ENCODE measurements at places on chromosomes 12 and 14. TPM values are rescaled to one million over a fixed set of nuclear protein-coding genes. Genes with fewer than 3 reads are reported as not detected.

Gene TDRD9
- polyA plus RNA-seq, result 2.4 TPM

DNA sequence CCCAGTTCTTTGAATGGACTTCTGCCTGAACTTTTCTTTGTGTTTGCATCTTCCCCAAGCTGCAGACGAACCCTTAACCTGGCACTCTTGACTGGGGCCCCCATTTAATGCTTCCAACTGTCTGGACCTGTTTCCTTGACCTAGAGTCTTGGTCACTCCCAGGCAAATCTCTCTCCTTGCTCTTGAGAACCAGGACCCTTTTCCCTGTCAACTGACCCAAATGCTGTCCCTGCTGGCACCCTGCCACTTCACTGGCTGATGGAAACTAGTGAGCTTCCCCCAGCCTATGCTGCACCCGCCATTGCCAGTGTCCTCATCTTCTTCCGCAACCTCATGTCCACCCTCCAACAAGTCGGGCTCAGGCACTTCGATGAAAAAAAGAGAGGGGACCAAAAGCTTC is 79.5 kb downstream of the PRIMA1 start:
- no peaks in the 10 kb centered on the region for H3K27me3 ChIP-seq
- H3K36me3 ChIP-seq, result no peaks in the 10 kb centered on the region
- no peak overlapping the region for H3K27ac ChIP-seq
- DNase-seq, result no peak
- H3K4me3 ChIP-seq, result no peak overlapping the region

GRCh38 chr12:39873065-39873464 is 232.8 kb downstream of the SLC2A13 start:
- H3K4me1 ChIP-seq, result no peaks in the 10 kb centered on the region
- no peak overlapping the region for H3K27ac ChIP-seq
- no peaks in the 10 kb centered on the region for H3K36me3 ChIP-seq

- no peaks in the 10 kb centered on the region for H3K36me3 ChIP-seq
- no peak overlapping the region for H3K4me3 ChIP-seq
- H3K27ac ChIP-seq, result no peak overlapping the region
- DNase-seq, result no peak
- no peaks in the 10 kb centered on the region for H3K27me3 ChIP-seq
These were observed 428.2 kb downstream of the ATP23 start for GRCh38 chr12:58369576-58369975.

DNA sequence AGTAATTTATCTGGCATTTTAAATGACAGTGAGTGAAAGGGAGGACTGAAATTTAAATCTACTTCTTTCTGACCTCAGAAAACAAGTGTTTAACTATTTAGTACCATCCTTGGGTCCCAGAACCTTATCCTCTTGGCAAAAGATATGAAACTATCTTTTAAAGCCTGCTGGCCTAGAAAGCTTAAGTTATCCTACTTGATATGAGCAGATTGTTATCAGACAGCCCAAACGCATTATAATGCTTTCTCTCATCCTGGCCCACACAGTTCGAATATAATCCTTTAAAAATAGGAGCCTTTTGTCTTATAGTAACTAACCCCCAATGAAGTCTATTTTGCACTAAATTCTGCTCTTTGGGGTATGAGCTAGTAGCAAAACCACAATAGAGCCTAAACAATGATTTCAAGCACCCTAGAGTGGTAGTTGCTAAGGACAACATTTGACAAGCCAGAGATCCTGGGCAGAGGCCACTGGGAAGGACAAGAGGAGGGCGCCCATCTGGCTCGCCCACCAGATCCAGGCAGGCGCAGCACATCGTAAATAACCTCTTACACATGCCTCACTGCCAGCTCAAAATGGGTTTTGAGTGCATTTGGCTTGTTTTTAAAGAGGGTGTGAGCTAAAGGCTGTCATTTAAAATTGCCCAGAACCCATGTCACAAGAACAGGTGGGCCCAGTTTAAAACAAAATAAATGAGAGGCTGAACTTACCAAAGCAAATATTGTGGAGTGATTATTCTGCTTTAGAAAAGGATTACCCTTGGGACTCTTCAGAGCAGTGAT is 37.7 kb upstream of the CRY1 start:
- peak; percentile 5 for DNase-seq
- no peak overlapping the region for H3K27ac ChIP-seq
- H3K4me3 ChIP-seq, result no peak overlapping the region
- H3K27me3 ChIP-seq, result no peaks in the 10 kb centered on the region
- H3K36me3 ChIP-seq, result no peaks in the 10 kb centered on the region

- H3K4me1 ChIP-seq, result peaks cover 2% of the 10 kb centered on the region
- no peaks in the 10 kb centered on the region for H3K36me3 ChIP-seq
These were observed 11.4 kb upstream of the ART4 start for GRCh38 chr12:14854586-14855183.

- no peak overlapping the region for H3K27ac ChIP-seq
- DNase-seq, result no peak
- no peaks in the 10 kb centered on the region for H3K4me1 ChIP-seq
- no peak overlapping the region for H3K4me3 ChIP-seq
These were observed 98.1 kb downstream of the PTPRR start for GRCh38 chr12:70822412-70822811.

Gene AQP6
- polyA plus RNA-seq, result 0.03 TPM

Gene WNT1
- 0.09 TPM for polyA plus RNA-seq

- H3K36me3 ChIP-seq, result no peaks in the 10 kb centered on the region
- H3K4me3 ChIP-seq, result no peak overlapping the region
- H3K27ac ChIP-seq, result no peak overlapping the region
- H3K4me1 ChIP-seq, result no peaks in the 10 kb centered on the region
These were observed 525.1 kb upstream of the FBXO33 start for GRCh38 chr14:39957290-39957689.

GRCh38 chr12:39205969-39206368 is 237.0 kb downstream of the KIF21A start:
- no peaks in the 10 kb centered on the region for H3K27me3 ChIP-seq
- no peaks in the 10 kb centered on the region for H3K4me1 ChIP-seq
- no peak for DNase-seq

Gene B4GALNT3
- polyA plus RNA-seq, result 17.2 TPM

Gene PLEKHG3
- polyA plus RNA-seq, result 12.8 TPM

DNA sequence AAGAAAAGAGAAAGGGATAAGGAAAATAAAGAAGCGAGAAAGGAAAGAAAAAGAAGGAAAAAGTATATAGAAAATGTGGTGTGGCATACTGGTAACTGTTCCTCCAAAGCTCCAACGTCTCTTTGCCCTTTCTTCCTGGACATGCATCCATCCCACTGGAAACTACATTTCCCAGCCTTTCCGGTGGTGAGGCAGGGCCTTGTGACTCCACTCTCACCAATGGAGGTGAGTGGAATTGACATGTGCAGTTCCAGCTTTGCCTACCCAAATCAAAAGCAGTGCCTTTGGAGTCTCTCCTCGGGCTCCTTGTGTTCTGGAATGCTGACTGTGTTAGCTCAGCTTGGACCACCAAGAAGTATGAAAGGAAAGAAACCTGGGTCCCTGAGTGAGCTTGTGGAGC is 161.2 kb downstream of the KCNA5 start:
- peaks cover 5% of the 10 kb centered on the region for H3K4me1 ChIP-seq
- DNase-seq, result no peak
- no peak overlapping the region for H3K27ac ChIP-seq
- H3K36me3 ChIP-seq, result no peaks in the 10 kb centered on the region

DNA sequence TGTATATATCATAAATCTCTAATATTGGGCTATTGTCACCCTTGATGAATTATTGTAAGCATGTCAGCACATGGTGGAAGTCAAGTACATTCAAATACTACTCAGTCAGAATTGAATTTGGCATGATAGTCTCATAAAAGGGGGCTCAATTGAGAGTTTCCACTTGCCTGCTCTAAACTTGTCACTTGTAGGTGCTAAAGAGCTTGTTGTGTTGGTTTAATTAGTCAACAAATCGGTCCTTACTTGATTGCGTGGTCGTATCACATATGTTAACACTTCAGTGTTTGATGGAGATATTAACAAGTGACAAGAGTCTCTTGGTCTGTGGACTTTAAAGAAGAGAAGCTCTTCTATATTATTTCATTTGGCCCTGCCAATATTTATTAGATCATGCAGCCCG is 81.1 kb downstream of the NKX2-1 start:
- no peaks in the 10 kb centered on the region for H3K4me1 ChIP-seq
- no peaks in the 10 kb centered on the region for H3K27me3 ChIP-seq
- H3K27ac ChIP-seq, result no peak overlapping the region
- DNase-seq, result no peak
- no peaks in the 10 kb centered on the region for H3K36me3 ChIP-seq
- no peak overlapping the region for H3K4me3 ChIP-seq

DNA sequence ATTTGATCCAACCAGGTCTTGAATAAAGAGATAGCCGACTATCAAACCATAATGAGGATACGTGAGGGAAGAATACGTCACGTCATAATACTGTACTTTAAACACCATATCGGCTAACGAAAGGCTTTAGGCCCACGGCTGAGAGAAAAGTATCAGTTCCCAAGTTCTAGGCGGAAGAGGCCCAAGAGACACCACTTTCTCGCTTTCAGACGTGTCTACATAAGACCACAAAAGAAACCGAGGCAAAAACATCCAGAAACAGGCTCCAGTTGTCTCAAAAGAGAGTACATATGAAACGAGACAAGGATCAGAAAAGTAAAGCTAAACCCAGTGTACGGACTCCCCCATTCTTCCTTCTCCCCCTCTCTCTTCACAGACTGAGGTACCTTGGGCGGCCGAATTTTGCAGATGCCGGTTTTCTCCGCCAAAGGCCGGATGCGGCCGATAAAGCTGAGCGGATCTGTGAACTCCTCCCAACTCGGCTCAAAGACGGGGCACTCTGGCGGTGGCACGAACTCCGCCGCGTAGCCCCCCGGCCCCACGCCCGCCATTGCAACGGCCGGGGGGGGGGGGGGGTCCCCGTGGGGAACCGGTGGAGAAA is 479 bp downstream of the KDM5A start:
- H3K36me3 ChIP-seq, result peaks cover 8% of the 10 kb centered on the region
- H3K27me3 ChIP-seq, result no peaks in the 10 kb centered on the region
- peak overlapping the region; percentile 85 for H3K4me3 ChIP-seq
- peaks cover 6% of the 10 kb centered on the region for H3K4me1 ChIP-seq
- DNase-seq, result peak; percentile 37
- peak overlapping the region; percentile 95 for H3K27ac ChIP-seq

DNA sequence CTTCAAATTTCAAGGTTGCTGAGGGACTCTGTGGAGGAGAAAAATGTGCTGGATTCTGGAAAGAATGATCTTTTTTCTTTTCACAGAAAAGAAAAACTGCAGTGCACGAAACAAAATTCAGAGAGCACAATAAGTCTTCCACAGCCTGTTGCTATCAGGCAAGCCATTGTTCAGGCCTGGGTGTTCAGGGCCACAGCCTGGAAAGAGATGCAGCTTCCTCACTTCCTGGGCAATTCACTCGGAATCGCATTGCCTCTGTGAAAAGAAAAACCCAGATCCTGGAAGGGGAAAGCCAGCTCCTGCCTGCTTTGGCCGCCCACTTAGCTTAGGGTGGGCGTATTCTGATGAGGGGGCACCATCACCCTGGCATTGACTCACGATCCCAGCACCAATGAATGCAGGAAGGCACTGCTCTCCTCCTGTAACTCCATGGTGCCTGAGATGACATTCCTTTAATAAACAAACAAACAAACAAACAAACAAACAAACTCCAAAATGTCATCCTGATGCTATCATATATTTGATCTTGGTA is 863.9 kb downstream of the BCL11B start:
- DNase-seq, result no peak
- H3K4me1 ChIP-seq, result no peaks in the 10 kb centered on the region
- H3K36me3 ChIP-seq, result no peaks in the 10 kb centered on the region
- no peak overlapping the region for H3K4me3 ChIP-seq
- H3K27me3 ChIP-seq, result no peaks in the 10 kb centered on the region

Gene A2ML1
- 0.06 TPM for polyA plus RNA-seq

Gene SART3
- 23.3 TPM for polyA plus RNA-seq
